ENCODE measurements at places on chromosomes 4 and X.

DNA sequence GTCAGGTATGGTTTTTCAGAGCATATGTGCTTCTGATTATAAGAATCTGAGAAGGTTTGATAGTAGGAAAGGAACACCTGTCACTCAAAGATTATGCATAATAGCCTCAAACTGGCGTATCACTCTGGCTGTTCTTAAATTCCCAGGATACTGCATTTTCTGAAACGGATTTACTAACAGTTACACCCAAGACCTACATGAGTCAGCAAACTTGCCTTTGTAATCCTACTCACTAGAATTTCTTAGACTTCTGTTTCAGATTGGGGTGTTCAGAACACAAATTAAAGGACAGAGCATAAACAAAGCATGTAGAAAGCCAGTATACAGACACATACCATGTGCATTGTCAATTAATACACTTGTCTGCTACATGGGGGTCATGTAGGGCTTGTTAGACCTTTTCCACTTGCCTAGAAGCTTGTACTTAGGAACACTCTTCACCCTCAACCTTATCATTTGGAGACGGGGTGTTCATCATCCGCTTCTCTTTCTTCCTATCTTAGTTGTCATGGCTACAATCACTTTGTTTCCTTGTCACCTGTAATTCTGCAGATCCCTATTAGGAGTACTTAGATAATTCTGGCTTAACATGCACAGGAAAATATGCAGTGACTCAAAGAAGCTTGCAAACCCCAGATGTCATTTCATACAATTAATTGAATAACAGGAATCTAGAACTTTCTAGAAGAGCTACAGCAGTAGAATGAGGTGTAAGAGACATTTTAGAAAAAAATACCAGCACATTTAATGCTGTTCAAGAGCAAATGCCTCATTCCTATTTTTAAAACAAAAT, 593.0 kb upstream of the TENM3 start:
- DNase-seq = no peak

DNA sequence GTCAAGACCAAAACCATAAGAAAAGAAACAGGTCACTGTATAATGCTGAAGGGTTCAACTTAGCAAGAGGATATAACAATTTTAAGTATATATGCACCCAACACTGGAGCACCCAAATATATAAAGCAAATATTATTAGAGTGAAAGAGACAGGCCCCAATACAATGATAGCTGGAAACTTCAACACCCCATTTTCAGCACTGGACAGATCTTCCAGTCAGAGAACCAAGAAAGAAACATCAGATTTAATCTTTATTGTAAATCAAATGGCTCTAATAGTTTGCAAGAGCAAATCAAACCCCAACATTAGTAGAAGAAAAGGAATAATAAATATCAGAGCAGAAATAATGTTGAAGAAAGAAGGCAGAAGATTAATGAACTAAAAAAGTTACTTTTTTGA, 36.2 kb downstream of the MAGED4 start:
- no peak for DNase-seq

DNA sequence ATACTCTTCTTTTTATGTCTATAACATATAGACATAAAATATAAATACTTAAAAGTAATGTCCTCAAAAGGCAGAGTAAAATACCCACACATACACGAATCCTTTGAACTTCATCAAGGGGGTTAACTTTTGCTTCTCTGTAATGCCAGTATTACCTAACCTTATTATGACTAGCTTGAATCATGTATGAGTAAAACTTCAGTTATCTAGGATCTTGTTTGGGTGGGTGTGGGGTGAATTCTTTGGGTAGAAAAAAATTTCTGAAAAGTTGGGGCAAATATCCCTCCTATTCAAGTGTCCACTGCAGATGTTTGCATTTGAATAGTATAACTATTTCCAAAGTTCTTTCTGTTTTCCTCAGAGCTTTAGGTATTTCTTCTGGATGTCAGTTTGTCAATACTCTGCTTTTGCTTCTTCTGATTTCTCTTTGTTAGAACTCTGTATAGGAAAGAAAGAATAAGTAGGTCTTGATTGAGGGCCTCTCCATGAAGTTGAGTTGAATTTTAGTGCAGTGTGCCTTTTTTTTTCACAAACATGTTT, 173.8 kb downstream of the ADGRL3 start:
- no peak for DNase-seq

DNA sequence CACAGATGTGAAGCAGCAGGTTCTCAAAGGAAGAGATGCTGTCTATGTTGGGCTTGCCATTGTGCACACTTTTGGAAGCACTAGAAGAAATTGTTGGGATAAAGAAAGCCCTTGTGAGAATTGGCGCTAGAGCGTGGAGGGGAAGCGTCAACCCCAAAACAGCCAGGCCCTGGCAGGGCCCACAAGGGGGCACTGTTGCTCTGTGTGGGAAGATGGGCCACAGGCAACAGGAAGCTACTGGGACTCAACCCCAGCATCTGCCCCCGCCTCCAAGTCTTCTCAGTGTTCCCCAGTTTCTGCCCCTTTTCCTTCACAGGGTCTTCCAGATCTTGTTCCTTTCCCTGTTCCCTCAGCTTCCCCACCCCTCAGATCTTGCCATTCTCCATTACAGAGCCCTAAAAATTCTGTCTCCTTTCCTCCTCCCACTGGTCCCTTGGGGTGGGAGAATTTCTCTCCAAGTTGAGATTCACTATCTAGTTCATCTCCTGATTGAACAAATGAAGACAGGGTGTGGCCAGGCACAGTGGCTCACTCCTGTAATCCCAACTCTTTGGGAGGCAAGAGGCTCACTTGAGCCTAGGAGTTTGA, 85.5 kb downstream of the STARD8 start:
- peak; percentile 40 for DNase-seq

- no peak for DNase-seq
Observed at GRCh38 chrX:68238568-68238967, 194.7 kb downstream of the OPHN1 start.

- no peak for DNase-seq
Observed at GRCh38 chr4:8694226-8694625, 101.7 kb downstream of the CPZ start.

DNA sequence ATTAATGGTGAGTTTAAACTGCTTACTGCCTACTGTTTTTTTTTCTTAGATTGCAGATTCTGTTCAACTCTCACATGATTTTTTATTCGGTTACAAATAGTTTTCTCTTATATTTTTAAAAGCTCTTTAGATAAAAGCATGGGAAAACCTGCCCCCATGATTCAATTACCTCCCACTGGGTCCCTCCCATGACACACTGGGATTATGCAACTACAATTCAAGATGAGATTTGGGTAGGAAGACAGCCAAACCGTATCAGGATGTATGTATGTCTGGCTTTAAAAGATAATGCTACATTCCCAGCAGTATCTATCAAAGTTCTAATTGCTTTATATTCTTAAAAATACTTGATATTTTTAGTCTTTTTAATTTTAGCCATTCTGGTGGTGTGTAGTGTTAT, 131.5 kb downstream of the JADE1 start:
- no peak for DNase-seq

- no peak for DNase-seq
Observed at GRCh38 chrX:1281521-1281920, 12.9 kb downstream of the CSF2RA start.

GRCh38 chrX:148037020-148037419, 55.9 kb downstream of the FMR1NB start:
- no peak for DNase-seq

- no peak for DNase-seq
Observed at GRCh38 chrX:96575011-96575410, 109.6 kb upstream of the DIAPH2 start.

- no peak for DNase-seq
Observed at GRCh38 chr4:71501992-71502391, 163.2 kb downstream of the SLC4A4 start.

DNA sequence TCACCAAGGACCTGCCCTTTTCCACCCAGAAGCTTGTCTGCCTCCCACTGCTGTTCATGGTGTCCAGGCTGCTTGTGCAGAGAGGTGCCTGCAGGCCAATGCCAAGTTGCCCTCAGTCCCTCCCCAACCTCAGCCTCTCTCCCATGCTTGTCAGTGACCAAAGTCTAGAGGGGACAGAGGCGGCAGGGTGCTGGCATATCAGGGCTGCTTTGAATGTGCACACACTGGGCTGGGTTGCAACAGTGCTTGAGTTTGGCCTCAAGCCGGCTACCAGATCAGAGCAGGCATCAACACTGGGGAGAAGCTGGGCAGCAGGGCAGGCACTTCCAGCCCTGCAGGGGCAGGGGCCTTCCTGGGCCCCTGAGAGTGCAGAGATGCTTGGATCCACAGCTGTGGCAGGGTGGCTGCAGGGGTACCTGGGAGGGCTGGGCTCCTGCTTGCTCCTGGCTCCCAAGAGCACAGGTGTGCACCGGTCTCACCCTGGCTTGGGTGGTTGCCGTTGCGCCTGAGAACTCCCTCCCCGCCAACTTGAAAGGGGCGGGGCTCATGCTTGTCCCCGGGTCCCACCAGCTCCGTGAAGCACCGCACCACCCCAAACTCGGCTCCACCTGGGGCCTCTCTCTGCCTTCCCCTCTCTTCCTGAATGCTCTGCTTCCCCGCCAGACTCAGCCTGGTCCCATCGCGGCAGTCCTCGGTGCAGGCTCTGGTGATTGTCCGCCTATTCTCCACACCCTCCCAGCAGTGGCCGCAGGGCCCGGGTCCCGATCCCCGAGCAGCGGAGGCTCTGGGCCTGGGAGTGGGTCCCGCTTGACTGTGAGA, 1681.9 kb upstream of the ADGRL3 start:
- DNase-seq = no peak

DNA sequence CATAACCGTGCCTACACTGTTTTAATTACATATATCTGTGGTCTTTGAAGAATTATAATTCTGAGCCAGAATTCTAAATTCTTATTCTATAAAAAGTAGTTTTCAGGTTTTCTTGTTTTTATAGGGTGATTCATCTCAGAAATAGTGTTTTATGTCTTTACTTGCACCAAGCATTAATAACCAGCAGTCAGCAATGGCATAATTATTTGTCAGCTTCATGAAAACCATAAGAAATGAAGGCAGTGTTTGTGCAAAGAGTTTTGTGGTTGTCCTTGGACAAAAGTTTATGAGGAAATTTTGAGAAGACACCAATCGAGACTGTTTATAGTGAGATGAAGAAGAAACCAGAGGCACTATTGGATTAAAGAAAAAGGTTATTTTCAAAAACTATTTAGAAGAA, 37.2 kb downstream of the EDNRA start:
- DNase-seq = no peak

- no peak for DNase-seq
Observed at GRCh38 chrX:38961936-38962335, 160.7 kb downstream of the MID1IP1 start.

DNA sequence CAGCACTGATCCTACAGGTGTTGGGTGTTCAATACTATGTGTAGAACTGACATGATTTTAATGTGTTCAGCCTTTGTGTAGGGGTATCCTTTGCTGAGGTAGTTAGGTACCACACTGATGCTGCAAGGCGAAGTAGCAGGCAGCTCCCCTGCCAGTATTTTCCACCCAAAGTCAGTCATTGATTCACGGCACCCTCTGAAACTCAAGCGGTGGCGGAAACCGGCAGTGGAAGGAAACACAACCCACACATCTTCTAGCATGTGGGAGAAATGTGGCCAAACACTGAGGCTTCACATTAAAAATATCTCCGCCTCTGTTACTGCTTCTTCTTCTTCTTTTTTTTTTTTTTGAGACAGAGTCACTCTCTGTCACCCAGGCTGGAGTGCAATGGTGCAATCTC, 126.3 kb downstream of the AASDH start:
- no peak for DNase-seq
